IMR-90 (cell line): ENCODE measurements at places on chromosomes 16 and 17. TPM values are rescaled to one million over a fixed set of nuclear protein-coding genes. Genes with fewer than 3 reads are reported as not detected.
A peak's percentile ranks its signal among the peaks of the same experiment; 100 is the strongest.

DNA sequence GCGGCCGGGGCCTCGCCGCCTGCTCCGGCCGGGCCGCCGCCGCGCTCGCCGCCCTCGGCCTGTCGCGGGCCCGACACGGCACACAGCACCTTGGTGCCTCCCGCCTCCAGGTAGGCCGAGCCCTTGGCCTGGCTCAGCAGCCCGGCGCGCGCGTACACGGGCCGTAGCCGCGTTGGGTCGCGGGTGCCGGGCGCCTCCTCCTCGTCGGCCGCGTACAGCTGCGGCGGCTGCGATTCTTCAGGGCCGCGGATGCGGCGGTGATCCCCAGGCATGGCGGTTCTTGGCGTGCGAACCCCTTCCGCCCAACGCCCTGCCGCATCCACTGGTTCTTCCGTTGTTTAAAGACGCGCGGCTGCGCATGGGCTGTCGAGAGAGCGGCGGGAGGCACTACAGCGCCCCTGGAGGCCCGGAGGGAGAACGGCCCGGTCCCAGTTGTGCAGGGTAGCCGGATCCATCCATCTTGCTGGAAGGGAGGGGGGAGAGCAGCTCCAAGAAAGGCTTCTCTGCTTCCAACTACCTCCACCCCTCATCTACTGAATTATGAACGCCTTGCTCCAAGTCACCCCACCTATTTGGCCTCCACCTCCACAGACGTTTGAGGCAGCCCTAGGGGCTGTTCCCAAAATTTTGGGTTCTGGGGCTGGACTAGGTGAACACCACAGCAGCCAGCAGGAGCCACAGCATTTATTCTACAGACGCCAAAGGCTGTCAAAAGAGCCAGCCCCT is at the start of gene EXOSC6:
TSS of gene EXOSC6 (minus strand) at position 312 of the 726 bp plus-strand sequence. CDS start at position 272, 40 bp downstream.
- H3K36me3 ChIP-seq: peaks cover 43% of the 10 kb centered on the region
- DNase-seq: peak; percentile 88
- peak within 1 kb of the TSS; percentile 74 for H3K27ac ChIP-seq
- H3K4me1 ChIP-seq: peaks cover 2% of the 10 kb centered on the region
- H3K27me3 ChIP-seq: no peaks in the 10 kb centered on the region

GRCh38 chr16:23407436-23408127 is 45.4 kb downstream of the COG7 start:
- no peak overlapping the region for H3K27ac ChIP-seq
- H3K4me3 ChIP-seq: no peak overlapping the region
- peaks cover 55% of the 10 kb centered on the region for H3K36me3 ChIP-seq
- peaks cover 16% of the 10 kb centered on the region for H3K4me1 ChIP-seq

DNA sequence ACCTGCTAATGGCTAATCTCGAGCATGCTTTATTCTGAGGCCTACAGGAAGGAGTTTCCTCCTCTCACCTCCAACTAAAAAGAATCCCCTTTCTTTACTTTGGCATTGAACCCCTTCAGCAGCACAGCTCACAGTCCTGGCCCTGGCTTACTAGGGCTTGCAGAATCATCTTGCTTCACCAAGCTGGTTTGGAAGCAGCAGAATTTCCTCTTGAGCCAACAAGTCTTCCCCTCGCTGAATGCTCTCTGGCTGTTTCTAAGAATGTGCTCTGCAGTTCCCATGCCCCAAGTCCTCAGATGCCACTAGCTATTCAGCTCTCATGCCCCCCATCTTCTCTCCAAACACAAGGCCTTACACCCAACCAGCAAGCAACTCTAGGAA is 271.2 kb downstream of the NTN1 start:
- no peaks in the 10 kb centered on the region for H3K27me3 ChIP-seq
- H3K4me1 ChIP-seq: no peaks in the 10 kb centered on the region; the same call in 1 of the 2 replicates
- no peak overlapping the region for H3K4me3 ChIP-seq
- DNase-seq: no peak

DNA sequence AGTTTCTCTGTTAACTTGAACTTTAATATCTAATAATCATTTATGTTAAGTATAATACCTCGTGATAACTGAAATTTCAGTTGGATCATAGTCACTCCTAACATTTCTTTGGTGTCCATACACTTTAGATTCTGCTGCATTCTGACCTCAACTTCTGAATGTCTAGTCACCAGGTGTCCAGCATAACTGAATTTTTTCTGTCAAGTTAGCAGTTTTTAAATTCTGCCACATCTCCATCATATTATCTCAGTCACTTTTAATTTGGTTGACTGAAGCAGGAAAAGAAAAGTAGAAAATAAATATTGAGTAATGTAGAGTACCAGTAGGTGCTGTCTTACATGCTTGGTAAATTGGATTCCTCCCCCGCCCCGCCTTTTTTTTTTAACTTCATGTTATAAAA is 128.6 kb downstream of the TANC2 start:
- H3K27me3 ChIP-seq: no peaks in the 10 kb centered on the region
- no peak for DNase-seq
- no peak overlapping the region for H3K4me3 ChIP-seq
- H3K36me3 ChIP-seq: 0 out of 2 replicates have a peak, but pooled peaks cover 1% of the 10 kb centered on the region
- H3K27ac ChIP-seq: no peak overlapping the region

- no peaks in the 10 kb centered on the region for H3K4me1 ChIP-seq
- no peaks in the 10 kb centered on the region for H3K27me3 ChIP-seq
- H3K27ac ChIP-seq: no peak overlapping the region
- H3K4me3 ChIP-seq: no peak overlapping the region
These were observed 19.4 kb downstream of the NATD1 start for GRCh38 chr17:21233581-21234347.

DNA sequence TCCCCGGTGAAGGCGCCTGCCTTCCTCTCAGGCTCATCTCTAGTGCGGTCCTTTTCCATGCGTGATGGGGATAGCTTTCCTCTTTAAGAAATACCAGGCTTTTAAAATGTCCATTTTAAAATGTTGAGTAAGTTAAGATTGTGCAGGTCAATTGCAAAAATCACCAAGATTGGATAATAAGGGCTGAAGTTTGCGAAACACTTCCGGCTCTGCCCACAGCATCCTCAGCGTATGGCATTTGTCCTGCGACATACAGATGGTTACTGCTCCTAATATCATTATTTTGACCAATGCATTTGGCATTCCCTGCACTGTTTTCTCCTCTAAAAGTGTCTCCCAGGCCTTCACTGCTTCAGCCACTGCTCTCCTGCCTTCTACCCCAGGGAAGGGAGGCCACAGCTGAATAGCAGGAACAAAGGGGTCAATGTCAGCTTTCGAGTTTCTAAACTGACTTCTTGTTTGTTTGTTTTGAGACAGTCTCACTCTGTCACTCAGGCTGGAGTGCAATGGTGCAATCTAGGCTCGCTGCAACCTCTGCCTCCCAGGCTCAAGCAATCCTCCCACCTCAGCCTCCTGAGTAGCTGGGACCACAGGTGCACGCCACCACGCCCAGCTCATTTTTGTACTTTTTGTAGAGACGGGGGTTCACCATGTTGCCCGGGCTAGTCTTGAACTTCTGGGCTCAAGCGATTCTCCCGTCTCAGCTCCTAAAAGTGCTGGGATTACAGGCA is 91.9 kb downstream of the CRISPLD2 start:
- no peak overlapping the region for H3K27ac ChIP-seq
- no peak for DNase-seq
- H3K36me3 ChIP-seq: peaks cover 13% of the 10 kb centered on the region

- no peak overlapping the region for H3K4me3 ChIP-seq
- H3K4me1 ChIP-seq: no peaks in the 10 kb centered on the region
- no peaks in the 10 kb centered on the region for H3K27me3 ChIP-seq
- H3K27ac ChIP-seq: no peak overlapping the region
- H3K36me3 ChIP-seq: no peaks in the 10 kb centered on the region
These were observed 2.4 kb upstream of the CDH8 start for GRCh38 chr16:62038646-62039045.

GRCh38 chr17:18315562-18315922 is 449 bp downstream of the SMCR8 start:
- H3K4me3 ChIP-seq: peak overlapping the region; percentile 88
- peak; percentile 7 for DNase-seq
- H3K27me3 ChIP-seq: no peaks in the 10 kb centered on the region
- H3K27ac ChIP-seq: peak overlapping the region; percentile 83

GRCh38 chr16:1918351-1919326 is at the start of gene HS3ST6:
Gene HS3ST6, minus strand, starts transcription at chr16:1918415. Its CDS starts 92 bp downstream, at chr16:1918323.
- H3K27me3 ChIP-seq: peaks cover 89% of the 10 kb centered on the region
- H3K36me3 ChIP-seq: no peaks in the 10 kb centered on the region
- no peak within 1 kb of the TSS for H3K4me3 ChIP-seq
- H3K27ac ChIP-seq: no peak within 1 kb of the TSS
- no peak for DNase-seq
- H3K4me1 ChIP-seq: no peaks in the 10 kb centered on the region

GRCh38 chr16:66894948-66895688 is 14.8 kb downstream of the PDP2 start:
- peaks cover 15% of the 10 kb centered on the region for H3K4me1 ChIP-seq
- H3K4me3 ChIP-seq: no peak overlapping the region
- H3K36me3 ChIP-seq: peaks cover 4% of the 10 kb centered on the region; the same call in 1 of the 2 replicates

NPIPA7 gene
- 0.36 TPM in 1 of 2 replicates, not detected in the other for total RNA-seq

RAPGEFL1 gene
- total RNA-seq: 0.28 and 0.54 TPM in 2 replicates

GINS3 gene
- total RNA-seq: 5.0 and 5.4 TPM in 2 replicates

PRKCB gene
- under 0.01 TPM in 1 of 2 replicates, not detected in the other for total RNA-seq

INCA1 gene
- under 0.01 and 0.18 TPM in 2 replicates for total RNA-seq

TEDC2 gene
- total RNA-seq: 3.6 TPM in 2 replicates

NXN gene
- total RNA-seq: 52.5 and 52.8 TPM in 2 replicates
